ENCODE measurements at places on chromosomes 12 and 14.
A peak's percentile ranks its signal among the peaks of the same experiment; 100 is the strongest.

GRCh38 chr14:101024686-101025085 is 121.2 kb upstream of the RTL1 start:
- no peak for DNase-seq

- DNase-seq: no peak
Measured at GRCh38 chr14:28695109-28695508, 71.5 kb upstream of the FOXG1 start.

DNA sequence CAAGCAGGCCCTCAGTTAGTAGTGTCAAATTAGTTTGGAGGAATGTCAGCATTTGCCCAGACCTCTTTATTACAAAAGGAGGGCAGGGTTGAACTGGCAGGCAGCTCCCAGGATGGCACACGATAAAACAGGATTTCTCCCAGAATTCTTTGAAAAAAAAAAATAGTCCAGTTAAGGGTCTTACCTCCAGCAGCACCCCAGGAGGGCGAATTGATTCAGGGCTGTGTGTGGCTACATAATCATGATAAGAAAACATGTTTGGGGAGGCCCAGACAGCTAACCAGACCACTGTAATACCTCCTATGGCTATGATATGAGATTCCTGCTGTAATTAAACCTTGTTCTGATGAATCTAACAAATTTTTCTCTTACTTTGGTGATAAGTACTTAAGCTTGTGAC is 38.8 kb upstream of the NT5DC3 start:
- DNase-seq: no peak

DNA sequence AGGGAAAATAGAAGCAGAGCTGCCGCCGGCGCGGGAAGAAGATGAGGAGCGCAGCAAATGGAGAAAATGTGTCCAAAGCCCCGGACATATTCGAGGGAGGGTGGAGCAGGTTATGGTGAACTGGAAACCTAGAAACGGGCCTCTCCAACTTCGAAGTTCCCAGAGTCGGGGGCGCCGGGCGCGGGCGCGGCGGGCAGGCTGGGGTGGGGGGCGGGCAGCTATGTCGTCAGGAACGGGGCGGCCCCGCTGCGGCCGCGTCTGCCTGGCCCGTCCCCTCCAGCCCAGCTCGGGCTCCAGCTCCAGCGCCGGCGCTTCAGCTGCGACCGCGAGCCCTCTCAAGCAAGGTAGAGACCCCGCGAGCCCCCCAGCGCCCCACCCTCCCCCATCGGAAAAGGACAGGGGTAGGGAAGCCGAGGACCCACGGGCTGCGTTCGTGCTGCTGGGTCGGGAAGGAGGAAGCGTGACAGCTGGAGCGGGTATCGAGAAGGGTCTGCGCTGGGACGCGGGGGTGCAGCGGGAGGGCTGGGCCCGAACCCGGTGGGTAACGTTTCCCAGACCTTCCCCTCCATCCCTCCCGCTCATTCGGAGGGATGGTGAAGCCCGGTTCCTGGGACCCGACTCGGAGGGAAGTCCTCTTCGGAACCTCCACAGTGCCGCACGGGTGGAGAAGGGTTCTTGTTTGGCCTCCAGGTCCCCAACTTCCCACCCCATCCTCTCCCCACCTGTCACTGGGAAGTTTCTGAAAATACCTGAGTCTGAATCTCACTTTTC is 1.0 kb downstream of the DGKA start:
- peak; percentile 39 for DNase-seq

DNA sequence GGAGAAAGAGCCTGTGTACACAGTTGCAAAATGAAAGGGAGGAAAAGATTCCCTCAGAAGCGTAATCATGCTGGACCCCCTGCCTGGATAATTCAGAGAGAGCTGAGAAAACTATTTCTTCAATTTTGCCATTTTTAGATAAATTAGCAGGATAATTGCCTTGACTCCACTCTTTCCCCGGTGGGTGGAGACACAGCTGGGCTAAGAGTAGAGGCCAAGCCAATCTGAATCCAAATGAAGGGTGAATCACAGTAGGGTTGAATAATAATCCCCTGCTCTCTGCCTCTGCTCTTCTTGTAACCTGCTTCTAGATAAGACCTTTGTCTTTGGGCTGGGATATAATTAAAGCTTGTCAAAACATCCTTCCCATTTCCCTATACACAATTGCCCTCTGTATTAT is 150.1 kb downstream of the CAPZA3 start:
- no peak for DNase-seq

DNA sequence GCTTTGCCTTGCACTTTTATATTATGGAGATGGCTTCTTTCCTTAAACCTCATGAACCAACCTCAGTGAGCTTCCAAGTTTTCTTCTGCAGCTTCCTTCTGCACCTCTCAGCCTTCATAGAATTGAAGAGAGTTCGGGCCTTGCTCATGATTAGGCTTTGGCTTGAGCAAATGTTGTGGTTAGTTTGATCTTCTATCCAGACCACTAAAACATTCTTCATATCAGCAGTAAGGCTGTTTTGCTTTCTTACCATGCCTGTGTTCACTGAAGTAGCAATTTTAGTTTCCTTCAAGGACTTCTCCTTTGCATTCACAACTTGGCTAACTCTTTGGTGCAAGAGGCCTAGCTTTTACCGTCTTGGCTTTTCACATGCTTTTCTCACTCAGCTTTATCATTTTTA is 125.4 kb downstream of the SNAPC1 start:
- DNase-seq: no peak

GRCh38 chr12:46983959-46984841 is 95.2 kb upstream of the PCED1B start:
- DNase-seq: no peak

DNA sequence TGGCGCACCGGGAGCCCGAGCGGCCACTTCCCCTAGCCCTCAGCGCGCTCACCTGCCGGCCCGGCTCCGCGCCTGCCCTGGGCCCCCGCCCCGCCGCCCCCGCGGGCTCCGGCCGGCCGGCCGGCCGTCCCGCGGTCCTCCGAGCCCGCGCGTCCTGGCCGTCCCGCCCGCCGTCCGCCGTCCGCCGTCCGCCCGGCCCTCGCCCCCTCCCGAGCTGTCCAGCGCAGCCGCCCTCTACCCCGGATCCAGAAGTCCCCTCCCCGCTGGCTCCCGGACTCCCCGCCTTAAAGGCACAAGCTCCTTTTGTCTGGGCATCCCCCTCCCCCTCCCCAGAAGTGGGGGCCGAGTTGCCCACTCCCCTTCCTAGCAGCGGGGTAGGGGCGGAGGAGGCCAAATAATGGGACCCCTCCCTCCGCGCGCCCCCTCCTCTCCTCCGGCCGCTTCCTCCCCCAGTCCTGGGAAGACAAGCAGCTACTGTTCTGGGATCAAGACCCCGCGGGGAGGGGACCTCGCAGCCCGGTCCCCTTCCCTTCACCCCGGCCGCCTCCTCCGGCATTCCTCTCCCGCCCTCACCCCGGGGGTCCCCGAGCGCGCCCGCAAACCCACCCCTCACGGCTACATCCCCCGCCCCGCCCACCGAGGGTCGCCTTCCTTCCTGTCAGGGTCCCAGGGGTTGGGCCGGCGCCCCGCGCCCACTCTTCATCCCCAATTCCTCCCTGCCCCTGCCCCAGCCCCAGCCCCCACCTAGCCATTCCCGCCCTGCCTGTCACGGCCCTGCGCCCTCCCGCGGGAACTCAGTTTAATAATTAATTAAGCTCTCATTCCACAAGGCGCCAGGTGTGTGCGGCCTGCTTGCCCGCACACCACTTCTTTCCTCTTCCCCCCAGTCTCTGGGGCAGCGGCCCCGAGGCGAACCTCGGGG is at the start of gene ADCY6:
ADCY6 (minus strand) TSS at position 236 of the 922 bp plus-strand sequence. CDS start 5,655 bp downstream, outside the sequence.
- peak; percentile 59 for DNase-seq

DNA sequence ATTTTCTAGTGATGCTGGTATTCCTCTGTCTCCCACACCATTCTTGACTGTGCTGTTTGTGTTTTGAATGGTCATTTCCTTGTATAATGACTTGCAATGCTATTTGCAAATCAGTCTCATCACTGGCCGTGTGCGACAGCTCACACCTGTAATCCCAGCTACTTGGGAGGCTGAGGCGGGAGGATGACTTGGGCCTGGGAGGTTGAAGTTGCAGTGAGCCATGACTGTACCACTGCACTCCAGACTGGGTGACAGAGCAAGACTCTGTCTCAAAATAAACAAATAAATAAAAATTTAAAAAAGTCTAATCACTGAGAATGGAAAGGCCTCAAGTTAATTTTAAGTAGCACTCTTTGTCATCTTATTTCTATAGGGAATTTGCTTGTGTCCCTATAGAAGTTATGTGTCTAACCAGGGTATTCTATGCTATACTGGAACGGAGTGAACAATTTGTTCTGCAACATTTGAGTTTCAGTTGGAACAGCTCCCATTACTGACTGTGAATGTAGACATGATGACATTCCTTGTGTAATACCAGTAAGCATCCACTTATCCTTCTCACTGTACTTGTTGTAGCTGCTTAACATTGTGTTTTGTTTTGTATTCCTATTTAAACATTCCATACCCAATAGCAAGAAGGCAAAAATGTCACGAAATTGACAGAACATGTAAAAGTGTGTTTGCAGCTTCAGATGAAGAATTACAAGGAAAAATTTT is 126.3 kb downstream of the MGST1 start:
- DNase-seq: no peak

- DNase-seq: no peak
Measured at GRCh38 chr14:31934767-31935266, 142.3 kb upstream of the ARHGAP5 start.

DNA sequence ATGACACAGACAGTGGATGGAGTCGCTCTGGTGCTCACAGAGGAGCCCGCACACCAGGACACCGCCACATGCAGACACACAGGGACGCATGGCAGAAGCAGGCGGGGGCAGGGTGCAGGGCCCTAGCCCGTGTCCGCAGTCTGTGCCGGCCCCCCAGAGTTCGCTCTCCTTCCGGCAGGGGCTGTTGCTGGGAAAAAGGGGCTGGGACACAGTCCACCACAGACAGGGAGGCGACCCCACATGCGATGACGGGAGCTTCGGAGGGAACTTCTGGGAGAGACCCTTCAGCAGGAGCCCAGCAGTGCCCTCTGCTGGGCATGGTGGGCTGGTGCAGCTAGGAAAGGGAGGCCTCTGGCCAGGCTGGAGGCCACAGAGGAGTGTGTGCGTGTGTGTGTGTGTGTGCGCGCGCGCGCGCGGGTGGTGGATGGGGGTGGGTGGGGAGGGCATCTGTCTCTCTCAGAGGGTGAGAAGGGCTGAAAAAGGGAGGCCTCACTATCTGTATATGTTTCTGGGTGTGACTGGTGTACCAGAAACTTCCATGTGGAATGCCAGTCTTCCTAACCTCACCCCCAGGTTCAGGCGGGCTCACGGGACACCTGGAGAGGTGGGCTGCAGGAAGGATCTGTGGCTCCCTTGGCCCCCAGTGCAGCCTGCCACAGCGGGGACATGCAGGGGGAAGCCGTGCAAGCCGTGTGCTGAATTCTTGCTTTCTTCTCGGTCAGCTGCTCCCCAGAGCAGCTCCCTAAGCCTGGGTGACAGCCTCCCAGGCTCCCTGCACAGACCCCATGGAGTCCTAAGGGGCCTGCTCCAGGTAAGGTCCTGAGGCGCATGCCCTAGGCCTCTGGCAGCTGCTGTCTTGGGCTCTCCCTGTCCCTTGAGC is 60.7 kb downstream of the PLEKHG3 start:
- DNase-seq: peak; percentile 66

GRCh38 chr14:73242357-73242901 is 5.1 kb downstream of the PAPLN start:
- DNase-seq: peak; percentile 14

DNA sequence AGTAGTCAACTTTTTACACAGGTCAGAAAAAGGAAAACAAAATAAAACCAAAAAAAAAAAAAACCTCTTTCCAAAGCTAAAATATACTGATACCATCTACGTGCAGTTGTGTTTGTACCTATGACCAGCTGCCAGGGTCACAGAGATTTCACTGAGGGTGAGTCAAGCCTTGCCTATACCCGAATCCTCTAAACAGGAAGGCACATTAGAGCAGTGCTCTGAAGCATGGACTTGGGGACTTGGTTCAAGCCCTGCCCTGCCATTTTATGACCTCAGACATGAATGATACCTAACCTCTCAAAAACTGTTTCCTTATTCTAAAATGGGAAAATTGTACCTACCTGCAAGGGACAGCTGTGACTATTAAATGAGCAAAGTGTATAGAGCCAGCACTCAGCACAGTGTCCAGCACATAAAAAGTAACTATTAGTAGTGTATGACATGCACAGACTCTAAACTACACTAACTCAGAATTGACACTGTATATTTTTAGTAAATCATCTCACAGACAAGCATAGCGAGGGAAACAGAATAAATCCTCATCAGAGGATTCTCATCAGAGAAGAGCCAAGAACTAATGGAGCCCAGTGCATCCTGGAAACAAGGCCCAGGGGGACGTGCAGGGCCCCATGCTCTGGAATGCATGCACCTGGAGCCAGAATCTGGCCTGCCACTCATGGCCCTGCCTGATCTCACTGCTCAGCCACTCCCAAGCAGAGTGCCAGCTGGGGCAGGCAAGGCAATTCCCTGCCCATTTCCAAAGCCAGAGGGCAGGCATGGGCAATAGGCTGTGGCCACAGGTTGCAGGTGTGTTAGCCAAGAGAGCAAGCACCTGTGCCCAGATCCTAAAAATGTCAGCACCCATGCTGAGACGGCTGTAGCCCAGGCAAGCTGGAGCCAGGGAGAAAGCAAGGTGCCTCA is 57.0 kb downstream of the NT5DC3 start:
- no peak for DNase-seq

DNA sequence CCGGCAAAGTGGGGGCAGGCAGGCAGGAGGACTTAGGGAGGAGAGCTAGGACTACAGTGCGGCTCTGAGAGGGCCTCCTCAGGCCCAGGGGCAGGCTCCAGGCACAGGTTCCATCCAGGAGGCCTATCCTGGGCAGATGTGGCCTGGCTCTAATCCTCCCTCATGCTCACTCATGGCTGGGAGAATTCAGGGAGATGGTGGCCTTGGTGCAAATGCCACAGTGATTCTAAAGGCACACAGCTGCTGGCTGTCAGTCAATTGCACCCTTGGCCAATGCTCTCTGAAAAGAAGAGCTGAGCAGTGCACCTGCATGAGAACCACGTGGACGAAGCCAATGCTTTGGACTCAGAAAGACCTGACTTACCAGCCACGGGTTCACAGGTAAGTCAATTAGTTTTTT is 89.6 kb downstream of the C12orf75 start:
- no peak for DNase-seq

DNA sequence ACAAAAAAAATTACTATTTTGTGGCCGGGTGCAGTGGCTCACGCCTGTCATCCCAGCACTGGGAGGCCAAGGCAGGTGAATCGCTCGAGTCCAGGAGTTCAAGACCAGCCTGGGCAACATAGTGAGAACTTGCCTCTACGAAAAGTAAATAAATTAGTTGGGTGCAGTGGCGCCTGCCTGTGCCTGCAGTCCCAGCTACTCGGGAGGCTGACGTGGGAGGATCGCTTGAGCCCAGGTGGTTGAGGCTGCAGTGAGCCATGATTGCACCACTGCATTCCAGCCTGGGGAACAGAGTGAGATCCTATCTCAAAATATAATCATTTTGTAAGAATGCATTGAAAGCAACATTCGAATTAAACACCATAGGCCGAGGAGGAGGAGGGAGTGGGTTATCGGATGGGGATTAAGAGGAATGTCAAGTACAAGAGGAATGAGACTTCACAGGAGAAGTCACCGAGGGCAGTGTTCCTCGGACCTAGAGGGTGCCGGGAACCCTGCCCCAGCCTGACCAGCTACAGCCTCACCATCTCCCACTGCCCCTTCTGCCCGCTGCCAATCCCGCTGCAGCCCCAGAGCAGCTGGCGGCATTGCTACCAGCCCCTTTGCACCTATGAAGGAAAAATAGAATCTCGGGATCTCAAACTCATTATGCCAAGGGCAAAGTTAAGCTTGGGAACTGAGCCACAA is 32.6 kb upstream of the AACS start:
- no peak for DNase-seq
